Stromal cell of bone marrow (primary cell): ENCODE measurements at places on chromosomes 1 and 21.
A peak's percentile ranks its signal among the peaks of the same experiment; 100 is the strongest.

GRCh38 chr1:44798481-44799365 lies 1.5 kb upstream of the PLK3 start:
- DNase-seq, result no peak

DNA sequence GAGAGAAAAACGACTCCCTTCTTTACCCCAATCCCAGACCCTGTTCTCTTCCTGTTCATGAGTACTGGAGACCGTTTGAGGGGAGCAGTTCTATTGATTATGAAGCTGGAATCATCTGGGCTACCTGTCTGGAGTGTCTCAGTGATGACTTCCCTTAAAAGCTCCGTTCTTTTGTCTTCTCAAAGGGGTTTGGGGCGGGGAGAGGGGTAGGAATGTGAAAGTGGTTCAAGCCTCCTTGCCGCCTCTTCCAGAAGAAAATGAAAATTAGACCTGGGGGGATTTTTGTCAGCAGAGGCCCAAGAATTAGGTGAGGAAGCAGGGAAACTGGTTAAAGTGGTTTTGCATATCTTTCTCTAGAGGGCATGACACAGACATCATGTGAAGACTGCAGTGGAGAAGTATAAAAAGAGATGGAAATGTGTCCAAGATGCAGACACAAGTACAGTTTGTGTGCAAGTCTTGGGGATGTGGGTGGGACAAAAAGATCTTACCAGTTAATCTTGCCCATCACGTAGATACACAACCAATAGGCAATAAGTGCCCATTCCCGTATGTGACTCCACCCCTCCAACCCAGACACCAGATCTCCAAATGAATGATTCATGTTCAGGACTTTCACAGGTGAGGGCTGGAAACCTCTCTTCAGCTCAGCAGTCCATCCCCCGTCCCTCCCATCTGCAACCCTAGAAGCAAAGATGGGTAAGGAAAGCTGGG lies 470 bp upstream of the MTMR11 start:
- peak; percentile 47 for DNase-seq

- DNase-seq, result no peak
Measured at GRCh38 chr1:20061866-20062265, 8.1 kb upstream of the PLA2G5 start.

GRCh38 chr1:206547104-206547503 lies 39.8 kb downstream of the RASSF5 start:
- DNase-seq, result no peak

GRCh38 chr1:8943498-8944405 lies 1.9 kb upstream of the CA6 start:
- DNase-seq, result no peak

- DNase-seq, result no peak
Measured at GRCh38 chr1:230690101-230690500, 23.8 kb downstream of the AGT start.

DNA sequence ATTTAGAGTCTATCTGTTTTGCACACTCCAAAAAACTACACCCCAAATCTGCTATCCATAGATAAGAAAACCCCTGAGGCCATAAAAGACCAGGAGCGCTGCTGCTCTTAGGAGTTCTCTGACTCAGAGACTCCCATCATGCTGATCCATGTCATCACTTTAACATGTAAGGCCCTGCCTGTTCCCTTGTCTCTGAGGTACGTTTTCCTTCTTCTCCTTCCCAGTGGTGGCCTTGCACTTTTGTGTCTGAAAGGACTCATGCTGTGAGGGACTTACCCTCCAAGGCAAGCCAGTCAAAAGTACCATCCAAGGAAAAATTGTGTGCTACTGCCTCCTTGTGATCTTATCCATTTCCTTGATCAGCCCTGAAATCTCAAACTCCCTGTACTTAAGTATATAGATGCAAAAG lies 427.4 kb upstream of the NCAM2 start:
- DNase-seq, result no peak

DNA sequence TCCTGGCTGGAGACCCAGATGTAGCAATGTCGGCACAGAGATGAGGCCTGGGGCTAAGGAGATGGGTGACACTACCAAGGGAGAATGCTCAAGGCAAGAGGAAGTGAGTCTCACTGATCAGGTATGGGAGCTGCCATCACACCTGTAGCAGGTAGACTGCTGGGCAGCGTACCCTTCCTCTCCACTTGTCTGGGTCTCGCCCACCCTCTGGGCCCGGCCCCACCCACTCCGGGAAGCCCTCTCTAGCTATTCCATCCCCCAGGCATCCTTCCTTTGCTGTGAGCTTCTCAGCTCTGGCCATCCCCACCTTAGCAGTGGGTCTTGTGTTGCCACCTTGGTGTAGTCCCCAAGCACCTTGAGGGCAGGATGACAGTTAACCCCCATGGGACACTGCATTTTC lies 87.7 kb upstream of the EDN2 start:
- DNase-seq, result no peak

- no peak for DNase-seq
Measured at GRCh38 chr21:43611598-43612369, 47.5 kb downstream of the HSF2BP start.

GRCh38 chr1:85059563-85059962 lies 11.3 kb upstream of the MCOLN3 start:
- DNase-seq, result no peak

DNA sequence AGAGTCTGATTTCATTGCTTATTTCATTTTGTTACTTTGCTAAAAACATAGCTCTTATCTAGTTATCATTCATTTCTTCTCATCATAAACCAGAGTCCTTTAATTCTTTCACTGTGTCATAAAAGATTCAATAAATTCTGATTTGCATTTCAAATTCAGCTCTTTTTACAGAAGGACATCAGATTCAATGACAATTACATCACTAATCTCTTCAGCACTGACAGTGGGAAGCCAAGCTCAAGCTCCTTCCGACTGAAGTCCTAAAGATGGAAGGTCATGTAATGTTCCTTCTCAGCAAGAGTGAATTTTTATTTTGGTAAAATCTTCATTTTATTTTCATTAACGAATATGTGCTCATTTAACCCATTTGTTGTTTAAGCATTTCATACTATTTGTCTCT lies 530.7 kb upstream of the ADGRL2 start:
- no peak for DNase-seq

GRCh38 chr1:212432272-212432660 lies 454 bp upstream of the NENF start:
- no peak for DNase-seq

- DNase-seq, result no peak
Measured at GRCh38 chr1:207763972-207764371, 12.1 kb downstream of the CD46 start.
